CD4-positive, alpha-beta T cell treated with Interleukin-4 for 4 hours (primary cell): ENCODE measurements at places on chromosomes 6 and 20.

- DNase-seq, result peak; percentile 75
Observed at GRCh38 chr6:144149894-144150709, at the start of gene STX11. Gene STX11, plus strand, starts transcription at chr6:144150517. Its CDS starts 36,111 bp downstream, at chr6:144186628.

- DNase-seq, result peak; percentile 58
Observed at GRCh38 chr20:44610313-44610962, 28.1 kb downstream of the PKIG start.

DNA sequence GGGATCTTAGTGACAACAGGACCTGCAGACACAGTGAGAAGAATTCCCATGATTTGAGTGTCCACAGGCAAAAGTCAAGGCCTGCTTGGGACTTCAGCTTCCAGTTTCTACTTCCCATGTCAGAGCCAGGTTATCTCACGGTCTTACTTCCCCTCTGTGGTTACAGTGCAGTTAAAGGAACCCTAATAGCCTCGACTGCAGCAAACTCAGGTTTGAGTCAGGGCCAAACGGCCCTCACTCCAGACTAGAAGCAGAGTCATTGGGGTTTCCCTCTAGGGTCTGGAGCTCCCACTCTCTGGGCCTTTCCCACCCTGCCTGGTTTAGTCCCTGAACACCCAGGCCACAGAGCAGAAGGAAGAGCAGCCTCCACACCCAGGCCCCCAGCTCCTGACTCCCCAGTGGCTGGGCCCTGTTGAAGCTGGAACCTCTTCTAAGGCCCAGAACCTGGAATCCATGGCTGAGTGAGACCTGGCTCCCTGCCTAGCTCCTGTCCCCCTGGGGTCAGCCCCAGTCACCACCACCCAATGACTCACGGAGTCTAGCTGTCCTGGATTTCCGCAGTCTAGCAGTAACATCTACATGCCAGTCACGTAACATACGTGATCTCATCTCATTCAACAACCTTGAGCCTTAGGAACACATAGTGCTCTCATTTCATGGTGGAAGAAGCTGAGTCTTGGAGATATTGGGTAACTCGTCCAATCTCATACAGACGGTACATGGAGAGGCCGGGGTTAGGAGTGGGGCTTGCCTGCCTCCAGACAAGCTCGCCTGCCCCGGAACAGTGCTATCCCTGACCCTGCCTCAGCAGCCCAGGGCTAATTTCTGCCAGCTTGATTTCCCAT, 9.2 kb upstream of the GHRH start:
- no peak for DNase-seq

GRCh38 chr6:55574556-55574955, 4.4 kb downstream of the HMGCLL1 start:
- no peak for DNase-seq

DNA sequence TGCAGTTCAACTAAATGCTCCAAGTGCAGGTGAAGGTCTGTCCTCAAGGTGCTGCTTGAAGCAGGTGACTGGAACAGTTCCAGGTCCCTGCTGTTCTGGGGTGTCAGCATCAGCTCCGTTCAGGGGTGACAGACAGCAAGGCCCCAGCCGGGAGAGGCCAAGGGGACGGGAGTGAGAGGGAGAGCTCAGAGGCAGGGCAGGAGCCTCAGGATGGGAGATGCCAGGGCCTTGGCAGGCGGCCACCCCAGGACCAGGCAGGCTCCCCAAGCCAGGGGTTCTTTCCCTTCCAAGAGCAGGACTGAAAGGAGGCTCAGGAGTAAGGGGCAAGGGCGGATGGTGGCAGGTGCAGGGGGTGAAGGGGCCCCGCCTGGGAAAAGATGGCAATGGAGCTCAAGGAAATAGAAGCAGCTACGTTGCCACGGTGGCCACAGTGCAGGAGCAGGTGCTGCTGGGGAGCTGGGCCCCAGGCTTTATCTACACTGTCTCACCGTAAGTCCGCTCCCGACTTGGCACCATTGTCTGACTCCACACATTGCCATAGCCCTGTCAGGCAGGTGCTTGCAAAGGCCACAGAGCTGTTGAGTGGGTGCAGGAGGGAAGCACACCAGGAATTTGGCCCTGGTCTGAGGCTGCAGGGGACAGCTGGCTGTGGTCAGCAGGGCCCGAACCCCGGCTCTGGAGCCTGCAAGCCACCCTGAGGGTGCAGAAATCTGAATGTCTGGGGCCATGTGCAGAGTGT, 43.1 kb downstream of the ERMARD start:
- no peak for DNase-seq

DNA sequence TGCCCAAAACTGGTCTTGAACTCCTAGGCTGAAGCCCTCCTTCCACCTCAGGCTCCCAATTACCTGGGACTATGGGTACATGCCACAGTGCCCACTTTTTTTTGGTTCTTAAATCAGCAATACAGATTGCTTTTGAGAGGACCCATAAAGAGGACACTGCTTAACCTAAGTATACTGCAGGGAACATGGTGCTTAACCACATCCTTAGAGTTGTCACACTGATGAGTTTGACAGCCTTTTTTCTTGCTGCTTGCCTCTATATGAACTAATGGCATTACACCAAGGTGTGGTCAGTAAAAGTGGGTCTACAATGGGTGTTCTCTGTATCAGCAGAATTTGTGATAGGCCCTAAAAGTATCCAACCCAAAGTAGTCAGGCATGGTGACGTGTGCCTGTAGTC, 7.2 kb upstream of the SLC35D3 start:
- no peak for DNase-seq

DNA sequence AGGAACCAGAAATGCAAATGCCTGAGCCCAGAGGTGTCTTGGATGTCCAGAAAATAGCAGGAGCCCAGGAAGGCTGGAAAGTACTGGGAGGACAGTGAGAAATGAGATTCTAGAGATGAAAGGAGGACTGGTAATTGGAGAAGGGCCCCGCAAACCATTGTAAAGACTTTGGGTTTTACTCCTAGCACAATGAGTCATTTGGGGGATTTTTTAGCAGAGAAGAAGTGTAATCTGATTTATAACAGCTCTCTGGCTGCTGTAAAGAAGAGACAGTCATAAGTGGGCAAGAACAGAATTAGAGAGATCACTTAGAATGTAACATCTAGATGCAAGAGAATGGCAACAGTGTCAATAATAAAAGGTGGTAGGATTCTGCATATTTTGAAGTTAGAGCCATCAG, 40.2 kb downstream of the SLC35F1 start:
- no peak for DNase-seq

GRCh38 chr20:24756292-24757025, 192.6 kb upstream of the CST7 start:
- no peak for DNase-seq

GRCh38 chr20:60751826-60752225, 500.2 kb upstream of the CDH4 start:
- DNase-seq, result no peak

DNA sequence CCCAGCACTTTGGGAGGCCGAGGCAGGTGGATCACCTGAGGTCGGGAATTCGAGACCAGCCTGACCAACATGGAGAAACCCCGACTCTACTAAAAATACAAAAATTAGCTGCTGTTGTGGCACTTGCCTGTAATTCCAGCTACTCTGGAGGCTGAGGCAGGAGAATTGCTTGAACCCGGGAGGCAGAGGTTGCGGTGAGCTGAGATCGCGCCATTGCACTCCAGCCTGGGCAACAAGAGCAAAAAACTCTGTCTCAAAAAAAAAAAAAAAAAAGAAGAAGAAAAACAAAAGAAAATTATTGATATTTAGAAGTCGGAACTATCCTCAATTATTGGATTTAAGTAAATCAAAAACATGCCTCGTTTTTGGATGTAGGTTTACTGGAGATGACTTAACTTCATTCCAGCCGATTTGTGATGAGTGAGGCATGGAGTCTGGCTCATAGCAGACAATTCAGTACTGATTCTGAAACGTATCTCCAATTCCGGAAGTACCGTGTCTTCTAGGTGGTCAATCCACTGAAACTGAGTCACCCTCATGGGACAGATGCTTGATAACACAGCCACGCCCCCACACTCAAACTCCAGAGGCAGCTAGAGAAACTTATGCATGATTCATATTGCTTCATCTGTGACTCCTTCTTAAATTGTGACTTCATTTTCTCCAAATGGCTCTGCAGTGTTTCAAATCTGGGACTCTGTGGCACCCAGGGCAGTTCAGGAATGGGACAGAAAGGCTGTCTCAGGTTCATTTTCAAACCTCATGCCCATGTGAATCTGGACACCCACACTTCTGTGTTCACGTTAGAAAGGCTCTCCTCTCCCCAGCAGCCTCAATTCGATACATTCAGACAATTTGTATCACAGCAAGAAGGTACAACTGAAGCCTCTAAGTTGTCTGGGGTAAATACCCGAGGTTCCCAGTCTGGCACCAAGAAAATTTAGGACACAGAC, 110.4 kb upstream of the ARMC2 start:
- no peak for DNase-seq

DNA sequence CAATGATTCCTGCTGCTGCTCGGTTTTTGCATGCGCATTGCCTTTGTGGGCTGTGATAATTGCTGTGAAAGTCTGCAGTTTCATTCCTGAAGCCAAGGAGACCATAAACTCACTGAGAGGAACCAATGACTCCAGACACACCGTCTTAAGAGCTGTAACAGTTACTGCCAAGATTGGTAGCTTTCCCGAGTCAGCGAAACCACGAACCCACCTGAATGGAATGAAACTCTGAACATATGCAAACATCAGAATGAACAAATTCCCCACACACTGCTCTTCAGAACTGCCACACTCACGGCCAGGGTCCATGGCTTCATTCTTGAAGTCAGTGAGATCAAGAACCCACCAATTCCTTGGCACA, 37.7 kb downstream of the TRIM27 start:
- no peak for DNase-seq

GRCh38 chr6:90212274-90212673, 84.4 kb downstream of the BACH2 start:
- DNase-seq, result no peak

GRCh38 chr6:40325041-40325440, 262.1 kb downstream of the LRFN2 start:
- DNase-seq, result no peak

DNA sequence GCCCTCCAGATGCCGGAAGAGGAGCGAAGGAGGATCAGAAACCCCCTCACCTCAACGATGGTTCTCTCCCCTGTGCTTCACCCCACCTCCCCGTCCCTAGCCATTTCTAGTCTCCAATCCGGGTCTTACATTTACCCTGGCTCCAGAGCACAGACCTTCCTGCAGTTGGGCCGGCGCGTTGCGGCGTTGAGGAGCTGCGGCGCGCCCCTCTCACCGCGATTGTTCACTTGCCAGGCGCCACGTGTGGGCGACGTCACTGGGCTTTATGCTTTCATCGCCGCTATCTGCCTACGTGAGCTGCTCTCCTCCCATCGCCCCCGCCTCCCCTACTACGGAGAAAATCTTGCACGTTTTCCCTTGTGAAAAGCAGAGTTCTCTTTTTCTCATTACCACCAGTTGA, at the start of gene CRISP2:
CRISP2 (minus strand) TSS at position 198 of the 400 bp plus-strand sequence. CDS start 4,347 bp downstream, outside the sequence.
- DNase-seq, result no peak

GRCh38 chr6:103277936-103278335, 1581.8 kb downstream of the HACE1 start:
- no peak for DNase-seq

DNA sequence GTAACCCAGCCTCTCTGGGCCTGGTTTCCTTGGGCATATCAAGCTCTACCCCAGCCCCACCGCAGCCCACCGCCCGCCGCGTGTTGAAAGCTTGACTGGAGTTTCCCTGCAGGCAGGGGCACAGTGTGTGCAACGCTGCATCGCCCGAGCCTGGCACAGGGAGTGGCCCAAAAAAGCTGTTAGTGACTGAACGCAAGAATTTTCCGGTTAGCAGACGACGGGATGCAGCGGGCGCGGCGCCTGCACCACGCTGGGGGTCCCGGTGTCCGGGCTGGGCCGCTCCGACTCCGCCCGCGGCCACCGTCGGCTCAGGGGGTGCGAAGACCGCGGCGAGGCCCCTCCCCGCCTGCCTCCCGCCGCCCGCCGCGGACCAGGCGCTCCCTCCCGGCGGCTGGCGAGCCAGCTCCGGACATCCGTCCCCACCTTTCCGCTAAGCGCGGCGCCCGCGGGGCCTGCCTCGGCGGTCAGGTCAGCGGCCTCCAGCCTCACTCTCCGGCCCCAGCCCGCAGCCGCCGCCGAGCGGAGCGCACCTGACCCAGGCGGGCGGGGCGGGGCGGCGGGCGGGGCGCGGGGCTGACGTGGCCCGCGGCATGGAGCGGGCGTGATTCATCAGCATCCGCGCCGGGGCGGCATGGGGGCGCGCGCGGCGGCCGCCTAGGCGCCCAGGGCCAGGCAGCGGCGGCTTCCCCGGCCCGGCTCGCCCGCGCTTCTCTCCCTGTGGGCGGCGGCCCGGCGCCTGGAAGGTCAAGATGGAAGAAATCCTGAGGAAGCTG, at the start of gene ARFGEF3:
ARFGEF3 (plus strand) TSS at position 602 of the 773 bp plus-strand sequence; CDS start at position 750, 148 bp downstream.
- DNase-seq, result peak; percentile 13

- DNase-seq, result no peak
Observed at GRCh38 chr6:44656691-44657090, 269.2 kb downstream of the CDC5L start.

GRCh38 chr20:37234254-37234581, 27.4 kb downstream of the GHRH start:
- DNase-seq, result no peak

GRCh38 chr6:1113916-1114540, 197.9 kb upstream of the FOXQ1 start:
- DNase-seq, result no peak

GRCh38 chr20:22696759-22697158, 112.4 kb upstream of the FOXA2 start:
- no peak for DNase-seq

DNA sequence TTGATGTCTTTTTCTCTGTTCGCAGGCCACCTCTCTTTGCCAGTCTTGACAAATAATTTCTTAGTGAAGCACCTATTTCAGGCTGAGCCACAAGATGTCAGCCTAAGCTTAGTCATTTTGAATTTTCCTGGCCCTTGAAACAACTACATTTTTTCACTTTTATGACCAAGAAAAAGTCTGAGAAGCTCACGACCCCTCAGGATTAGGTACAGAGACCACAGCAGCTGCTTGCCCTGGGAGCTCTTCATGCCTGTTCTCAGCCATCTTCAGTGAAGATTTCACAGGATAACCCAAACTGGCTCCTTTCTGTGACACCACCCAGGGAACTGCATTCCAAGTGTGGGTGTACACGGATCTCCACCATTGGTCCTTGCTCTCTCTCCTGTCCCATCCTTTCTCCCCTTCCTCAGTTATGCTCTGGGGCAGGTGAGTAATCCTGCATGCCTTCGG, 38.4 kb upstream of the SPTLC3 start:
- no peak for DNase-seq

GRCh38 chr6:1436334-1437306, 47.2 kb downstream of the FOXF2 start:
- DNase-seq, result peak; percentile 41

GRCh38 chr6:98927534-98927933, 20.2 kb downstream of the FBXL4 start:
- DNase-seq, result no peak

GRCh38 chr6:15326067-15326614, 80.3 kb downstream of the JARID2 start:
- DNase-seq, result peak; percentile 27

DNA sequence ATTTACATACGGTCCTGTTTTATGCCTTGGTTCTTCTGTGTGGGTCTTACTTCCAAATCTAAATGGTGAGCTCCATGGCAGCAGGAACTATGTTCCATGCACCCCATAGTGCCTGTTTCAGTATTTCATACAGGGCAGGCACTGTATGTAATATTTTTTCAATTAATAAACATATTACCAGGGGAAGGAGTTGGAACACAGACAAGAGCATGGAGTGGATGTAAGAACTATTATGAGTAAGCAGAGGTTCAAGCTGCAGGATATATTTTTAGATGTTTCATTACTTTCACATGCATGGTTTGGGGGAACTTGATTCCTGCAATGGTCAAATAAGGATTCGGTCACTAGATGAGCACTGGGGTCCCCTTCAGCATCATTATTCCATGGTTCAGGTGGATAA, 108.3 kb downstream of the KIF13A start:
- no peak for DNase-seq

GRCh38 chr20:10481676-10482075, 46.6 kb downstream of the SLX4IP start:
- DNase-seq, result no peak
